ENCODE measurements at places on chromosomes 1 and 21.

- no peak for DNase-seq
Observed at GRCh38 chr1:29415156-29415830, 179.0 kb downstream of the PTPRU start.

DNA sequence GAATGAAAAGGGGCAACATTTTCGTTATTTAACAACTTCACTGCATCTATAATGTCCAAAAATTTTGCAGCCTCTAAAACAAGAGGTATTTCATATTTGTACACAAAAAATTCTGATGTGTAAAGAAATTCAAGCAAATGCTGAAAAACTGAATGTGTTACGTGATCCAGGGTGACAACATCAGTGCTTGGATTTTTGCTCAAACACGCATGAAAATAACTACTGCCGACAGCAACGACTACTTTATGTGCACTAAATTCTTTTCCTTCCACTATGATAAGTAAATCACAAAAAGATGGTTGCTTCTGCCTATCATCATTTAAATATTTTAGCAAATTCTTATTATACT is 53.4 kb upstream of the ASPM start:
- no peak for DNase-seq

GRCh38 chr1:171122893-171123292 is 32.2 kb downstream of the FMO3 start:
- DNase-seq: no peak

DNA sequence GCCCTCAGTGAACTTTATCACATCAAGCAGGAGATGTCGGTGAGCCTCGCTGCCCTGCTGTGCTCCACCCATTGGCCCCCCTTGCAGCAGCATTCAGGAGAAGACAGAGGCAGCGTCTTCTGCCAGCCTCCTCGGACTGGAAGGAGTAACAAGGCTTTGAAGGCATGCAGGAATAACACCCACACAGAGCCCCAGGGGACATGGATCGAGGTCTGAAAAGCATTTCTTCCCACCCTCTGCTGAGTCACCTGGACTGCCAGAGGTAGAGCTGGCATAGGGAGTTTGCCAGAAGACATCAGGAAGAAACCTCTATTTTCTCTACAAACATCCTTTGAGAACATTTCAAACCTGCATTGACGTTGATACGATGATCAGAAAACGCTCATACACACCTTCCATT is 42.9 kb downstream of the COL18A1 start:
- no peak for DNase-seq

DNA sequence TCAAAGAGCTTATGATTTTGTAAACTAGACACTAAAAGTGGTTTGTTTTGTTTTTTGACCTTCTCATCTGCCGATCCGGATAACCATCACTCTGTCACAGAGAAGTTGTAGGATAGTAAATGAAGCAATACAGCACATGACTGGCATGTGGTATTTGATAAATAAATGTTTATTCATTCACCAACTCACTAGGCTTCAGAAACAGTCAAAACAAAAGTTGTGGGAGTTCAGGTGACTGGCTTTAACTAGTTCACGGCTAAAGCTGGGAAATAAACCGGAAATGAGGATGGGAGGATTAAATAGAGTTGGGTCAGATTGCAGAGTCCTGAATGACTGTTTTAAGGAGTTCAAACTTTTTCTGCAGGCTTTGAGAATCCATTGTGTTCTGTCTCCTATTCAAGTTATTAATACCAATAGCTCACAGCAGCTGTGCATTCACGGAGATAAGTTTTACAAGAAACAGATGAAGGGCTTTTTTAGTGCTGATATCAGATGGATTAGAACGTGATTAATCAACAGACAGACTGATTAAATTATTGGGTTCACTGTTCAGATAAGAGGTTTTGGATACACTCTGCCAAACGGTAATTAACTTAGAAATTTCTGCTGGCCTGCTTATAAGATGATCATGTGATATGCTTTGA is 463.3 kb downstream of the DPYD start:
- no peak for DNase-seq

GRCh38 chr21:27511233-27511632 is 544.3 kb upstream of the ADAMTS5 start:
- DNase-seq: no peak

- peak; percentile 41 for DNase-seq
Observed at GRCh38 chr1:58814251-58815068, 30.6 kb upstream of the JUN start.

DNA sequence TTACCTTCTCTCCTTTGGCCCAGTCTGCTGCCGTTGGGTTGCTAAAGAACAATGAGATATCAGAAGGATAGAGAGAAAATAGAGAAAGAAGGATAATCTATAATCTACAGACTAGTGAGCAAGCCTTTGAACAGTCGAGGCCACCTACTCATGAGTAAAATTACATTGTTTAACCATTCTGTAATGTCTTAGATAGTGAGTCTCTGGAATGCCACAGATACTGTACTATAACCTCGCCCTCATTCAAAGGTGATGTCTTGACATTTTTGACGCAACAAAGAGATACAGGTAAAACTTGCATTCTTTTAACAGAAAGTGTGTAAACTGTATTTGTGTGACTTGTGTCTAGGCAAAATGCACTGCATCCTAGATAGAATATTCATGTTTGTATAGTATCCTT is 77.9 kb downstream of the LAMC1 start:
- DNase-seq: no peak

GRCh38 chr21:35189077-35189863 is 140.2 kb upstream of the RUNX1 start:
- peak; percentile 85 for DNase-seq

DNA sequence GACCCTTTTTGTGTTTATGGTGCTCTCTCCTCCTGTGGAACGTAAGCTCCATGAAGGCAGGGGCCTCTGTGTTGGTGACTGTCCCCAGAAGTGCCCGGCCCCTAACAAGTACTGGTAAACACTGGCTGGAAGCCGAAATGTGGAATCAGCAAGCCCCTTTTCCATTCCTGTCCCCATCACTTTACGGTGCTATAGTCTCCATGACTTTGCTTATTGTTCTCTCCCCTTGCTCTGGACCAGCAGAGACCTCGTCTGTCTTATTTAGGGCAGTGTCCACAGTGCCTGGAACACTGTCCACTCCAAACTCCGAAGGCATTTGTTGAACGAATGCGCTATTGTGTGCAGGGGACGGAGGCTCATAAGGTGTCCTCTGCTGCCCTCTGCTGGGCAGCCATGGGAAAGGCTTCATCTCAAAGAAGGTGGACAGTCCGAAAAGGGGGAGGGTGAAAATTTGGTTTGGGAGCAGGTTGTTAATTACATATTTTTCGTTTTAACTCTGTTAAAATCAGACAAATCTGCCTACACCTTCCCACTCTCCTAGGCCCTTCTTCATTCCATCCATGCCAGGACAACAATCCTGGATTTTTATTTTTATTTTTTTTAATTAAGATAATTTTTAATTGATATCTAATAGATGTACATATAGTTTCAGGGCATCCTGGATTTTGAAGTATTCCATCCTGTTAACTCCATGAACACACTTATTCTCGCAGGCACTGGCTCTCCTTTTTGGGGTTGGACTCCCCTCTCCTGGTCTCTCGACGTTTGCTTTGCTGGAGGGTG is 115.6 kb downstream of the PGBD5 start:
- peak; percentile 85 for DNase-seq

DNA sequence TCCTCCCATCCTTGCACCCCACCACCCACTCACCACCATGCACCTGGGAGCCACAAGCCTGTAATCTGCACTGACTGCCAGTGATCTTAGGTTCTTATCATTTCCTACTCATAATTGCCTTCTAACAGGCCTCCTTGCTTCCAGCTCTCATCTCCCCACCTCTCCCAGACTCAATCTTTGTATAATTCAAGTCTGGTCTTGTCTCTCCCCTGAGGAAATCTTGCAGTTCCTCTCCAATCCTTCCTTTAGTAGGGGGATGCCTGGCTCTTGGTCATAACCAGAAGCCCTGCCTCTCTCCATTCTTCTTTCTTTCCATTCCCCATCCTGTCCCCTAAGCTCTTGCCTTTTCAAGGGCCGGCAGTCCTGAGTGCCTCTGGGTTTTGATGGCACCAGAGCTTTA is 27.8 kb downstream of the PIGM start:
- DNase-seq: no peak

DNA sequence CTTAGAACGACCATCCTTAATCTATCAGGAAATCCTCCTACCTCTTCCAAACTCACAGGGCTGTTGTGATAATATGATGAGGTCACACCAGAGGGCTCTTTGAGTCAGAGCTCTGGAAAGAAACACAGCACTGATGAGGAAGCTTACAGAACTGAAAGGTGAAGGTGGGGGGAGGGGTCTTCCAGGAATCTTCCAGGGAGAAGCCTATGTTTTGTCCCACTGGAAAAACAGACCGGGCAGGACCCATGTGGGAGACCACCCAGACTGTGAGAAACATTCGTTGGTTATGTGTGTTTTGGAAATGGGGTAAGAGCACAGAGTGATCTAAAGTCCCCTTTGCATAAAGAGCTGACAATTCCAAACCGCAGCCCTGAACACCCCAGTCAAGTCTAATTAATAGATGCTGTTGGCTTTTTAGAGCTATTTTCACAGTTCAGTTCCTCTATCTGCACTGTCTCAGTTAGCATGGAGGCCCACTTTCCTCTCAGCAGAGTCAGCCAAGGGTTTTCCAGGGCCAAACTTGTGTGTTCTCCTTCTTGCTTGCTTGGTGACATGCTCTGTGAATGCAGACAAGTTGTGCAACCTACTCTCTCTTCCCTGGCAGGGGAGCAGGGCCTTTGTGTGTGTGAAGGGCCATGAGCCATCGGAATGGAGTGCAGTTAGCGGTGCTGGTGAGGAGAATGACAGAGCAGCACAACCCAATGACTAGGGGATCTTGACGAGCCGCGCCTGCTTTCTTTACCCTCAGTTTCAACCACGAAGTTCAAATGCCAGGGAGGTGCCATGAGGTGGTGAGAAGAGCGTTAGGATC is 12.3 kb downstream of the PHLDA3 start:
- DNase-seq: peak; percentile 96

DNA sequence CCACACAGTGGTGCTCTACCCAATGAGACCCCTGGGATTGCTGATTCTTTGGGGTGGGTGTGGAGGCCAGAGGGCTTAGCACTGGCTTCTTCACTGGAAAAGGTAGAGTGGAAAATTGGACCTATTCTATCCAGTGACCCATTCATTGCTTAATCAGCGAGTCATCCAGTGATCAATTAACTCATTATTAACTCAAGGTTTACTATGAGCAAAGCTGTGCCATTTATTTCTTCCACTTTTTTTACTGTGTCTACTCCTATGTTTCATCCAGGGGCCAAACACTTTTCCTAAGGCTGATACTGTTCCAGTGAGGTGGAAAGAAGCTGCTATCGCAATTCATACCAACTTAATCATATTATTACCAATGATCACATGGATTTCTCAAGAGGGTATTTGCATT is 363.9 kb downstream of the RPS6KC1 start:
- no peak for DNase-seq

- no peak for DNase-seq
Observed at GRCh38 chr21:45943630-45944540, 37.7 kb upstream of the COL6A1 start.

- peak; percentile 36 for DNase-seq
Observed at GRCh38 chr1:84598418-84598817, 24.2 kb upstream of the CTBS start.

GRCh38 chr1:184034761-184035379 is 2.7 kb downstream of the COLGALT2 start:
- DNase-seq: no peak

- DNase-seq: no peak
Observed at GRCh38 chr1:21903638-21904453, 33.3 kb downstream of the HSPG2 start.

- no peak for DNase-seq
Observed at GRCh38 chr1:162147760-162148159, 78.3 kb downstream of the NOS1AP start.

DNA sequence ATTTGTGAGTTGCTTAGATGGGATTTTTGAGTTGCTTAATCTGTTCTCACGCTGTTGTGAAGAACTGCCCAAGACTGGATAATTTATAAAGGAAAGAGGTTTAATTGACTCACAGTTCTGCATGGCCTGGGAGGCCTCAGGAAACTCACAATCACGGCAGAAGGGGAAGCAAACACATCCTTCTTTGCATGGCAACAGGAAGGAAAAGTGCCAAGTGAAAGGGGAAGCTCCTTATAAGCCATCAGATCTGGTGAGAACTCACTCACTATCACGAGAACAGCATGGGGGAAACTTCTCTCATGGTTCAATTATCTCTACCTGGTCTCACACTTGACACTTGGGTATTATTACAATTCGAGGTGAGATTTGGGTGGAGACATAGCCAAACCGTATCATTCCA is 10.3 kb downstream of the CLIC6 start:
- DNase-seq: no peak

GRCh38 chr1:78630600-78630999 is 10.4 kb downstream of the IFI44L start:
- no peak for DNase-seq

GRCh38 chr1:101992821-101993575 is 3.7 kb downstream of the OLFM3 start:
- DNase-seq: no peak

GRCh38 chr1:60388092-60388987 is 314.8 kb upstream of the C1orf87 start:
- DNase-seq: peak; percentile 56

- peak; percentile 52 for DNase-seq
Observed at GRCh38 chr1:117051224-117052064, 8.7 kb upstream of the TTF2 start.

- no peak for DNase-seq
Observed at GRCh38 chr1:19794583-19794982, 5.1 kb downstream of the TMCO4 start.

DNA sequence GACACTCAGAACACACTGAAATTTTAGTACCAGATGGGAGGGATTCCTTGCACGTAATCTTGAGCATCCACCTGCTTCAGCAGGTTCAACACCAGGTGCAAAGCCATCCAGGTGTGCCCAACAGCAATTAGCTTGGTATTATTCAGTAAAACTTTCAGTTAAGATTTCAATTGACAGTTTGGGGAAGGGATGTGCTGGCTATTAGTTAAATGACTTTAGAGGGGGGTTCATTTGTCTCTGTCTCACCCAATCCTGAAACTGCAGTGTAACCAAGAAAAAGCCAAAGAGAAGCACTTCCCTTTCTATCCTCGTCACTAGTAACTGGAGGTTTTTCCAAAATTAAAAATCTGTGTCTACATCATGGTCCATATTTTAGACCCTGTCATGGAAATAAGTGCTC is 90.9 kb downstream of the PIK3R3 start:
- no peak for DNase-seq
